NCI-H460 (cell line): ENCODE measurements at places on chromosomes 1 and 21.
A peak's percentile ranks its signal among the peaks of the same experiment; 100 is the strongest.

DNA sequence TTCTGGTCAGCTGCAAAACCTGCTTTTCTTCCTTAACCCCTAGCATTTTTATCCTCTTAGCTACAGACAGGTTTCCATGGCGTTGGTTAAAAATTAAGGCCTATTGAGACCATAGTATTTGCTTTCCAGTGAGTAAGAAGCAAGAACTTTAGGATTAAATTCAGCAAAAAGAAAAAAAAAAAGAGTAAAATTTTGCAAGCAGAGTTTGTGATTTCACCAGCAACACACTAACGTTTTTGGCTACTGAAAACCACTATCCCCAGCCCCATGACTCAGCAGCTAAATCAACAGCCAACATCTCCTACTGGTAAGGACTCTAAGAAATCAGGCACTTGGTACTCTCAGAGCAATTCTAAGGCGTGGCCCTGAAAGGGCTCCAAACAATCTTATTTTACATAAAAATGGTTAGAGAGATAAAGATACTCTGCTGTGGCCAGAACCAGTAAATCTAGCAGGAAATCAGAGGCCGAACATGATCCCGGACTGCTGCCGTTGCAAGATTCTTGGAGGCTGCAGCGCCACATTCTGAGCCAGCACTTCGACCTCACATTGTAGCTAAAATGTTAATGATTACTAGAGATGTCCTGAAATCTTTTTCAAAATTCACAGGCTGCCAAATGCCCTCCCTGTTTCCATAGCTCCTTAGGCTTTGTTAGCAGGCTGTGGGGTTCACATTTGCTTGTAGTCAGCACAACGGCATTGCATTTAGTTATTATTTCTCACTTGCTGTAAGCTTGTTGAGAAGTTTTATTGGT, 1.6 kb upstream of the ENO1 start:
- peak; percentile 76 for DNase-seq

DNA sequence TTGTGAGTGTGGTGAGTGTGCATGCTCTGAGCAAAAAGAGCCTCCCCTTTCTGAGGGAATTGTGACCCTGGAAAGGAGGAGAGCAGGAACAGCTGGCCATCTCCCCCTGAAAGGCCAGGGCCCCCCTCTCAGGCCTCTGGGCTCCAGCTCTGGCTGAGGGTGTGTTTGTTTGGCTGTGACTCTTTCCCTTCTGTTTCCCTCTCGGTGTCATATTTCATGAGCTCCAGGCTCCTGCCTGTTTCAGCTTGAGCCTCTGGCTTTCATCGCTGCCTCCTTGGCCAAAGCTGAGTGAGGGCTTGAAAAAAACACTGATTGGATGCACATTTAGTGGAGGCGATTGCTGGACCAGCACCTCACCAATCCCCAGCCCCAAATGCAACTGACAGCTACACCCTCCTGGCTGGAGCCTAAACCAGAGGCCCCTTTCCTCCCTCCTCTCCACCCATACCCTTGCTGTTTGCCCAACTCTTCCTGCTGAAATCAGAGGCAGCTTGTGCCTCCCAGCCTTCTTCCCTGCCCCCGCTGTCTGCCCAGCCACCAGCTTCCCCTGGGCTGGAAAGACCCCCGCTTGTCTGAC, 64.1 kb downstream of the DDR2 start:
- DNase-seq = peak; percentile 63

DNA sequence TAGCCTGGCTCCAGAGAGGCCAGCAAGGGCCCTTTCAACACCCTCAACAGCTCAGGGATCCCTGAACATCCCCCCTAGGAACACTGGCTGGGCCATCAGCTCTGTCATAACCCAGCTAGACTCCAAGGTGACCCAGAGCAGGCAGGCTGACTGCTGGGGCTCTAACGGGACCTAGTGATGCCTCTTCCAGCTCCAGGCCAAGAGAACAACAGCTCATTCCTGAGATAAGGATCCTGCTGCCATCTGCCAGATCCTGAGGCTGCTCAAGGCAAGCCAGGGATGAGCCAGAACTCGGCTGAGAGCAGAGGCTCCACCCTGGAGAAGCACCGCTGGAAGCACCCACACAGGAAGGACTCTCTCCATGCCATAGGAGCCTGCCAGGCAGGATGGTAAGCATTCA, 2.0 kb downstream of the VSIG8 start:
- DNase-seq = no peak

DNA sequence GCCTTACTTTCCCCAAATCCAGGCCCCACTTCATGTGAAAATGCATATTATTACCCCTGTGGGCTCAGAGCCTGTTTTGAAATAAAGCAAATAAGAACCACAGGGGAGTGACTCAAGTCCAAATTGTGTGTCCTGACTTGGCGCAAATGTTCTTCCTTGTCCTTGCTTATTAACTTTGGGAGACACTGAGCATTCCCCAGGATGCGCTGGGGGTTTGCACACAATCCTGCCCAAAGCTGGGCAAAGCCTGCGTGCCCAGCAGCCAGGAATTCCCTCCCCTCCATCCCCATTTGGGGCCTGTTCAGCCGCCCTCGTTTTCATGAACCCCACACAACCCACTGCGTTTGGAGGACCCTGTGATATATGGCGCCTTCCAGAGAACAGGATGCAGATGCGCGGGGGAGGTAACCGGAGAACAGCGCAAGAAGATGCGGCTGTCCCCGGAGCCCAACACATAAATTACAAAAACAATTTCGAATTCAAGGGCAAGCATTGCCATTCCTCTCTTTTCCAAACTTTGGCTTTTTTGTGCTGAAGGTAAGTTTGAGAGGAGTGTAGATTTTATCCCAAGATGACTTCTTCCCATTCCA, 42.4 kb upstream of the CLDN14 start:
- DNase-seq = no peak

DNA sequence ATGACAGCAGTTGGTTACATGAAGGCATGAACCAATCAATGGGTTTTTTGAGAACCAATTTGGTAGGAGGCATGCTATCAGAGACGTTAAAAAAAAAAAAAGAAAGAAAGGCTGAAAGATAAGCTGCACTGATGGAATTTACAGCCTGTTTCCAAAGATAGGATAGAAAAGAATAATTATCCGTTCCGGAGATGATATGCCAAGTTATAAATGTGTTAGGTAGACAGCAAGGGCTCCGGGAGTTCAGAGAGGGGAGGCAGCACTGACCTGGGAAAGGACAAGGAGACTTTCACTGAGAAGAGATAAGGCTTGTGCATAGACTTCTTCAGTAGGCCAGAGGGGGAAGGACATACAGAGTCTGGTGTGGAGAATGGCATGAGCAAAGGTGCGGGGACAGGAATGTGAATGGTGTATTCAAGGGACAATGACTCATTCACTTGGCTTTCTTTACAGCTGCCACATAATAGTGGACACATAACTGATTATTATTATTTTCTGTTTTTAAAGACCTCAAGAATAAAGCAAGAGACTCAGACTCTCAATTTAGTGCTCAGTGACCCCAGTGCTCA, 24.8 kb upstream of the ACBD6 start:
- no peak for DNase-seq

GRCh38 chr1:70863239-70863638, 184.4 kb downstream of the PTGER3 start:
- no peak for DNase-seq

DNA sequence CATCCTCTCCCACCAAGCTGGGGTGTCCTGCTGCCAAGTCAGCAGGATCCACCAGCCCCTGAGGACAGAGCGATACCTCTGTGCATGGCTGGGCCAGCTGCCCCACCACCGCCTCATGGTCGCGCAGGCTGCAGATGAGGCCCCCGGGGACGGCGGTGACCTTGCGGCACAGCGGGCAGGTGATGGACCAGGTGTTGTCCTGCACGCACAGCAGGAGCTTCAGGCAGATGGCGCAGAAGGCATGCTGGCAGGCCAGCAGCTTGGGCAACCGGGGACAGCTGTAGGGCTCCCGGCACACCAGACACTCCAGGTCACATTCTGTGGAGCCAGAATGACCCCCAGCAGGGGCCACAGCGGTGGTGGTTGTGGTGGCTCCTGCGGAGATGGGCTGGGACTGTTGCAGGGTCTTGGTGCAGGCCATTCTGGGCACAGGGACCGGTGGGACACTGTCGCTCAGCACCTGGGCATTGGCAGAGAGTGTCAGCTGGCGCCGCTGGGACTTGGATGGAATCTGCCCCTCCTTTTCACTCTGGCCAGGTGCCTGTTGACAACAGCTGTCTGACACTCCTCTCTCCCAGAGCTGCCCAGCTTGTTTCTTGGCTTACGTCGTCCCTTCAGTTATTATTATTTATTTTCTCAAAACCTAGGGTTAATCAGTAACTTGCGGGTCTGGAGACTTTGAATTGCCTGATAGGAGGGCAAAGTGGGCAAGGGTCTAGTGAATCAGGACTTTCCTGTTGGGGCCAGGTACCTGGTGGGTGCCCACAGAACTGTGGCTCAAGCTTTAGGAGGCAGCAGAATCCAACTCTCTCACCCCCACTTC, at the start of gene RNF186:
Gene RNF186, minus strand, starts transcription at position 603 of the 823 bp plus-strand sequence. Its CDS starts 182 bp downstream, at position 421.
- no peak for DNase-seq

- no peak for DNase-seq
Observed at GRCh38 chr1:24970926-24971875, 41.1 kb upstream of the RUNX3 start.

DNA sequence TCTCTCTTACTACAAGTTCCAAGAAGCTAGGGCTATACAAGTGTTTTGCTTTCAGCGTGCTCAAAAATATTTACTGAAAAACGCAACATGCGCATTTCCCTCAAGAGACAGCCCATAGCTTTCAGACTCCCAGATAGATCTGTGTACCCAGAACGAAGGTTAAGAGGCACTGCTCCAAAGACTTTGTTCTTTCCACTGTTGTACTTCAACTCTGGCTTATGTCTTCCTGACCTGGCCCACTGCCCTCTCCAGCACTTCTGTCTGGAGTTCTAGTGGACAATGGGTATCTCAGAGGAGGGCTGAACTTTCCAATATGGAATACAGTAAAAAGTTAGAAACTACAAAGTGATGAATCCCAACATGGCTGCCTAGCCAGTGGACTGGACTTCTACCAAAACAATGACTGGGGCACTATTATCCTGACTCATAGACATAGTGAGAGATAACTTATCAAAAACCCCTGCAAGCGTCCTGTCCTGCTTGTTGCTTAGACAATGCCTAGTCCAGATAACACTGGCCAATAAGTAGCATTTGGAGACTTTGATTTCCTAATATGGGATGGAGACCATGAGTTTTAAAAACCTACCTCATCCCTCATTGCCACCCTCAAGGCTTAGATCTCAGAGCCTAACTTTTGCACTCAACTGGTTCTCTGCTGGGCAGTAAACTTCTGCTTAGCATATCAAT, 8.8 kb upstream of the ADAR start:
- DNase-seq = no peak

DNA sequence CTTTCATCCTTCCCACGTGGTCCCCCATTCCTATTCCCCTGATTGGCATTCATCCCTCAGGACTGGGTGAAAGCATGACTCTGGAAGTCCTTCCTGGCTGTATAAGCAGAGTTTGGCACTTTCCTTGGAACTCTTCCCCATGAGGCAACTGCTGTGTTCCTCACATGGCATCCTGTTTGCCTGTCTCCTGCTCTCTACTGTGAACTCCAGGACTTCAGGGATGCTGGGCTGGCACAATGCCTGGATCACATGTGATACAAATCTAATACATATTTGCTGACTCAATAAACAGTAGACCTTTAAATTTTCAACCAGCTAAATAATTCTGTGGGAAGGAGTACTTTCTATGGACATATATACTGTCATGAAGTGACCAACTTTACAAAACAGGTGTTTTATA, 46.8 kb upstream of the EDEM3 start:
- DNase-seq = no peak

DNA sequence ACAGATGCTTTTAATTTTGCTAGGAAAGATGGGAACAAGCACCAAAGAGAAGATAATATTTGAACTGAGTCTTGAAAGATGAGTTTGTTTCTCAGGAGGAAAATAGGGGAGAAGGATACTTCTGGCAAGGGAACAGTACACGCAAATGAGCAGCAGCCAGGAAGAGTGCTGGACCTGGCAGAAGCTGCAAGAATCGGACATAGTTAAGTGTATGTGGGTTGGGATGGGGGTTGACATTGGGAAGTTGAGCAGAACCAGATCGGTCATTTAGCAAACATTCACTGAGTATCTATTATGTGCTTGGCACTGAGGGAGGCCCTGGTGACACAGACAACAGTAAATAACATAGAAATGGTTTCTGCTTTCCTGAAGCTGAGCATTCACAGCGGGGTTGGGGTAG, 198.8 kb downstream of the PLPP3 start:
- DNase-seq = no peak

GRCh38 chr21:42111811-42112210, 40.7 kb downstream of the UMODL1 start:
- no peak for DNase-seq

- DNase-seq = no peak
Observed at GRCh38 chr1:175499595-175500382, 243.6 kb downstream of the TNR start.

- no peak for DNase-seq
Observed at GRCh38 chr1:50902419-50902818, 57.6 kb downstream of the FAF1 start.

DNA sequence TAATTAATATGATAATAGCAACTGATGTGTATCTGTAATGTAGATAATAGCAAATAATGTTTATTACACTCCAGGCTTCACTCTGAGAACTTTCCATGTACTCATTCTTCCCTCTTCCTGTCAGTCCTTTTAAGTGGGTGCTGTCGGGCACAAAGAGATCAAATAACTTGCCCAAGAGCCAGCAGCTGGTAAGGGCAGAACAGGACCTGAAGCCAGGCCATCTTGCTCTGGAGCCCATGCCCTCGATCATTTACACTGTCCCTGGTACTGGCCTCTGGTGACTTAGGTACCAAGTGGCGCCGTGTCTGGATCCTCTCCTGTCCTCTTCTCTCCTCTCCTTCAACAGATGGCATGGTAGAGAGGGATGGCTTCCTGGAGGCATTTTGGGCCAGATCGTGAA, 97.2 kb downstream of the VPS13D start:
- no peak for DNase-seq

DNA sequence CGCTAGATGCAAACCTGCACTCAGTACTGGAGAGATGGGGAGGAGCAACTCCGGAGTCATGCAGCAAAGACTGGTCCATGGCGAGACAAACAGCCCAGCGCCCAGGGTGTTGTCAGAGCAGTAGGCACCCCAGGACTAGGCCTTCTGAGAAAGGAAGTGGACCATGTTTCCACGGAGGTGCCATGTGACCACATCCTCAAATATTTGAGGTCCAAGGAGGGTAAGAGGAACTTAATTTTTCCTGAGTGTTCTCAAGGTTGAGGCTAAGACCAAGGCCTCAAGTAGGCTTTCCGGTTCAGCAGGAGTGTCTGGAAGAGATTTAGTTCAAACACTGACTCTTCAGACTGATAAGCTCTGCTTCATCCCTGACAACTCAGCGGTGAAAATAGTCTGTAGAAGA, 186.2 kb downstream of the RHOU start:
- DNase-seq = no peak

DNA sequence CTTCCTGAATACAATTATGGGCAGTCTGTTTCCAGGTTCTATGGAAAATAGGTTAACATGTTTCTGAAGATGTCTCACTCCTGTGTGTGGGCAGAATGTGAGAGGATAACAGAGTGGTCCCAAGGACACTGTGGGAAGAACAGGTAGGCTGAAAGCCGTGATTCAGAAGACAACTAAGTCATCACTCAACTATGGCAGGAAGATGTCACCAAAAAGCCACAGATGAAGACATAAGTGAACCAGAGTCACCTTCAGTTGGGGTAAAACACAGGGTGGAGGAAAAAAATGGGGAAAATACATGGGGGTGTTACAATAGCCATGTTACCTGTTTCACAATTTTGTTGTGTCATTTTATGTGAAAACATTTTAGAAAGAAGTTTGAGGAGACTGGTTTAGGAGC, 75.1 kb downstream of the UCHL5 start:
- DNase-seq = no peak

GRCh38 chr1:23568608-23569383, 9.5 kb upstream of the ID3 start:
- no peak for DNase-seq
